Heart left ventricle (tissue), 16 donors: ENCODE measurements at places on chromosomes 3 and 15. TPM values are rescaled to one million over a fixed set of nuclear protein-coding genes. Genes with fewer than 3 reads are reported as not detected.

PDZRN3 gene
- 104 TPM for total RNA-seq

DNA sequence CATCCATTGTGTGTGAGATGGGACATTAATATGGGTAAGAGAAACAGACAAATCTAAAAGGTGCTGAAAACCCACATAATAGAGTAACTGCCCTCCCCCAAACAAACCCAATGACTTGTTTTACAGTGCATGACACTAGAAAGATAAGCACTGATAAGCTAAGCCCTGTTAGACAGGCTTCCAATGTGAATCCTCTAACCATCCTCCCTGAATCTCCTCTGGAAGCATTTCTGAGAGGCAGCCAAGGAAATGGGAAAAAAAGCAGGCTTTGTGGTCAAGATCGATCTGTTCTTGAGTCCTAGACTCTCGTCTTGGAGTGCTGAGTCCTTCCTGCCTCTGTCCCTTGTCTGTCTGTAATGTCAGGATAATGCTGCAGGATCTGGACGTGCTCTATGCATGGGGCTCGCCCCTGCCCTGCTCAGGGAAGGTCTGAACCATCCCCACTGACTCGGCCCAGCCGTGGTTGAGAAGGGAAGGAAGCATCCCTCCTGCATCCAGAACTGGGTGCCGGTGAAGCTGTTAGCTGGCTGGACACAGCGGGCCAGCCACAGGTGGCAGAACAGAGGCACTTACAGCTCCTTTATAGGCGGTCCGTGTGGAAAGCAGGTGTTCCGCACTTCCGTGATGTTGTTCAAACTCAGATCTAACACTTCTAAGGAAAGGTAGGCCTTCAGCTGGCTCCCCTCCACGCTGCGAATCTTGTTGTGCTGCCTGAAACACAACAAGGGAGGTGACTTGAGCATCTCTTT lies 84.1 kb downstream of the LRIG1 start:
- peaks cover 34% of the 10 kb centered on the region for H3K4me1 ChIP-seq
- H3K27me3 ChIP-seq = no peaks in the 10 kb centered on the region
- no peak overlapping the region for H3K4me3 ChIP-seq
- DNase-seq = no peak
- H3K27ac ChIP-seq = peak overlapping the region; percentile 62

DNA sequence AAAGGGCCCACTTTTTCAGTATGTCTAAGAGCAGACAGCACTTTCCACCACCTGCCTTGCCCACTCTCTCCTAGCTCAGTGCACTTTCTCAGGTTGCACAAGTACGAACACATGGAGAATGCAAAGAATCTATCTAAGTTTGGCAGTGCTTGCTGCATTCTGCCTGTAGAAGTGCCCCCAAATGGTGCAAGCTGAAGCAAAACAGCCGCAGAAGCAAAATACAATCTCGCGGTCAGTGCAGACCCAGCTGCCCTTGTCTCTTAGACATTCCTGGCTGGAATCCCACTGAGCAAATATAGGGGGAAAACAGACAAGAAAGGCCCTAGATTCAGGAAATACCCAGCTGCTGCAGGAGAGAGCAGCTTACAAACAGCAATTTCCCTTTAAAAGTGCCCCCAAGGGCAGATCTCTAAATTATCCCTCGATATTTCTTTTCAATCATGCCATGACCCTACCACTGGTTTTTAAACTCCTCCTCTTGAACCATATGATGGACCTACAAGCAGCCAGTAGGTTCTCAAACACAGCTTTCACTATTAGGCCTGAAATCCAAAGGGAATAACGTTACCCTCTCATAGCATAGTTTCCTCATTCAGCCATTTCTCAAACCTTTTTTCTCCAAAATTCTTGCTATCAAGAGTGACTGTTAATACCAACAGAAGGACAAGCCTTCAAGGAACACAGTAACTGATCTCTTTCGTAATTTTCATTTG lies 67.0 kb downstream of the TNIK start:
- DNase-seq = no peak
- H3K4me1 ChIP-seq = peaks cover 32% of the 10 kb centered on the region
- H3K36me3 ChIP-seq = no peaks in the 10 kb centered on the region
- H3K27ac ChIP-seq = peak overlapping the region; percentile 11
- no peaks in the 10 kb centered on the region for H3K27me3 ChIP-seq

- H3K4me1 ChIP-seq = no peaks in the 10 kb centered on the region
- no peak for DNase-seq
- H3K27ac ChIP-seq = no peak overlapping the region
- H3K36me3 ChIP-seq = peaks cover 12% of the 10 kb centered on the region
- no peak overlapping the region for H3K4me3 ChIP-seq
These were observed 230.7 kb downstream of the BBX start for GRCh38 chr3:107753494-107753893.

- H3K4me3 ChIP-seq = no peak overlapping the region
- H3K27me3 ChIP-seq = no peaks in the 10 kb centered on the region
- no peak overlapping the region for H3K27ac ChIP-seq
- H3K36me3 ChIP-seq = no peaks in the 10 kb centered on the region
- no peak for DNase-seq
These were observed 36.0 kb upstream of the SYNPR start for GRCh38 chr3:63242124-63242523.
